Astrocyte (in vitro differentiated cells and primary cell): ENCODE measurements at places on chromosomes 5 and 9. TPM values are rescaled to one million over a fixed set of nuclear protein-coding genes. Genes with fewer than 3 reads are reported as not detected.

The UGCG gene
- total RNA-seq, result 130 and 166 TPM in 2 replicates

The AQP3 gene
- total RNA-seq, result 3.2 and 4.6 TPM in 2 replicates

DNA sequence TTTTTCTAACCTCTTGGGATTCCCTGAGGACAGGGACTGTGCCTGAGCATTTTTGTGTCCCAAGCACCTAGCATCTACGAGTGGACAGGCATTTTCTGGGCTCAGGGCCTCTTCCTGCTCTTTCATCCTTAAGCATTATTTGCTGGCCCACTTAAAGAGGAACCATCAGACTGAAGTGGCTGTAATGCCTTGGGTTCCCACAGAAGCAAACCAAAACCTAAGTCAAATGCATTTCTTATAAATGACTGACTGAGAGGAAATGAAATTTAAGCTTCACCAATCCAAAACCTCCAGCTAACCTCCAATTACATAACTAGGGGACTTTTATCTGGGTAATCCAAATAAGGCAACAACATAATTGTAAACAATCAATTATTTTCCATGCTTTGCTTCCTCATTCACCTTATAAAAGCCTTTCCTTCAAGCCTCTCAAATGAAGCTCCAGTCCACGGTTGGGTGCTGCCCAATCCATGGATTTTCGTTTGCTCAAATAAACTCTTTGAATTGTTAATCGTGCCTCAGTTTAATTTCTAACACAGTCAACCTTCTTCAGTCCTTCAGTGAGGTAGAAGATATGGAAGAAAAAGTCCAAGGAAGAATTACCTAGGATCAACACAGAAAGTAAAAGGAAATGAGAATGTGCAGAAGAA lies 25.3 kb upstream of the SLC31A2 start:
- DNase-seq, result no peak

DNA sequence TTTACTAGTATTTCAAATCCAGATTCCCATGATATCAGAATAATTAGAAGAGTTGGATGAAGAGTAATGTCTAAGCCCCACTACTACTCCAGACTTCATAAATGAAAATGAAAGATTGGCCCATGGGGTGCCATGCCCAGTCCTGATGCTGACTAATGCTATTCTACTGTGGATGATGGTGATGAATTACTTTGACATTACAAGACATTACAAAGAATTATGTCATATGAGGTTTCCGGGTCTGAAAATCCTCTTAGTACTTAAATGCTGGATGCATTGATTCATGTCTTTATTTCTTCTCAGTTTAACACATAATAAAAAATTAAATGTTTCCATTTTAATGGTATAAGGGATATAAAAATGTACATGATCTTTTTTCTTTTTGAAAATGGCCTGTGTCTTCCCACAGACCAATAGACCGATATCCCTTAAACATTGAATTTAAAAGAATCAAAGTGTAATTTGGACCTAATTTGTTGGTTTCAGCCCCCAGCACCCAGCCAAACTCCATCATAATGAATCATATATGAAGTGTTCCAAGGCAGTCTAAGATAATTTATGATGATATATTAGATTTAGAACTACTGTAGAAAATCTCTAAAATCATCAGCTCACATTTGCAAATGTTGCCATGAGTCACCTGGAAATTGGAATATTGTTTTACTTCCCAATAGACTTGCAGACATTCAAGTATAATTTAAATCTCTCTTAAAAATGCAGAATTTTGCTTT lies 223.6 kb upstream of the SGCD start:
- DNase-seq, result peak; percentile 42

DNA sequence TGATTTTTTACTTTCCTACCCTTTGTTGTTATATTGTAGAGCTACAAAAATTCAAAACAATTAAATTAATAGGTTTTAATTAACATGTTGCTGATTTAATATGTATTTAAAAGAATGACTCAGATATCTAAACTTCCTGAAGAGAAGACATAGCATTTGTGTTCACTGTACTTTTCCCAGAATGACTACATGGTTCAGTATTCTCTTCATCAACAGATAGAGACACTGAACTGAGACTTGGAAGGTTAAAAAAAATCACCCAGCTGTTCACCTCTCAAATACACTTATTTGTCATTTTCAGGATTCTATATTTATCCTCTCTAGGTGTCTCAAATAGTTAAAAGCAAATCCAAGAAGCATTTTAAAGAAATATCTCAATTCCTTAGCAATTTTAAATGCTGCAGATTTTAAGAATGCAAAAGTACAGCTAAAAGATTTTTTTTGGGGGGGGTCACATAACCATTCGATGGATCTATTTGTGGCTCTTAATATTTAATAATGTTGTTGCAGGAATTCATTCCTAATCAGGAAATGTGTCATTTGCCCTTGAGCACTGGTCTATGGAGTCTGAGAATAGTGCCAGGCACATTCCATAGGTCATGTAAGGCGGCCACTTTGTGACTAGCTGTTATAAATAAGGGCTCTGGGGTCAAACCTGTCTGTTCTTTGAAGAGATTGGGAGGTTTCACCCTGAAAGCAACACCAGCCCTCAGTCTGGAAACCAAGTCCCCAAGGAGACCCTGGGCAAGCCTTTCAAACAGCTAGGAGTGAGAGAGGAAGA lies 463.1 kb downstream of the NR2F1-AS1 start:
- peak; percentile 30 for DNase-seq

DNA sequence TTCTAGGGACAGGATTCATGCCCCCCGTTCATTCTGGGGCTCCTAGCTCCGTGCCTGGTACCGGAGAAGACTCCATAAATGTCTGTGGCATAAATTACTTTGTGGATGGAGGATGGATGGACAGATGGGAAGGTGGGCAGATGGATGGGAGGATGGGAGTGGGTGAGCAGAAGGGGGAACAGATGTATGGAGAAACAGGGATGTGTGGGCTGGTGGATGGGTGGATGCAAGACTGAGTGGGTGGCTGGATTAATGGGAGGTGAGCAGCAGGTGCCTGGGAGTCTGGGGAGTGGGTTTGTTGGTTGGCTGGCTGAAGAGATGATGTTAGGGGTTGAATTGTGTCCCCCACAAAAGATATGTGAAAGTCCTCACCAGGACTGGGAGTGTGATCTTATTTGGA lies 43.5 kb downstream of the SARDH start:
- no peak for DNase-seq

GRCh38 chr9:109244179-109245132 lies 76.4 kb downstream of the EPB41L4B start:
- DNase-seq, result peak; percentile 25
